ENCODE measurements at places on chromosomes 13 and 19.

DNA sequence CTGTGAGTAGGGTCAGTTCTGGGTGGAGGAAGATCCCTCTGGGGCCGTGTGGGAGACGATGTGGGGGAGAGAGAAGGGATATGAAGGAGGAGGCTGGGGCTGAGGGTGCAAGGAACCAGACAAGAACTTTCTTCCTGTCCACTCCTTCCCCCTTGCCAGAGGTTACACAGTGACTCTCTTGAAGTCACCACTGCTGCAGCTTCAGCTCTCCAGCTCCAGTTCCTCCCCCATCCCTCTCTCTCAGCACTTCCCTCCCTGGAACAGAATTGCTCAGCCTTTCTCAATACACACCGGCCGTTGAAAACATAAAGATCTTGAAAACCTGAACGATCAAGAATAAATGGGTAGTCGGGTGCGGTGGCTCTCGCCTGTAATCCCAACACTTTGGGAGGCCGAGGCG lies 5.1 kb downstream of the ZSWIM9 start:
- no peak for DNase-seq

- no peak for DNase-seq
Measured at GRCh38 chr13:29397265-29397664, 198.2 kb downstream of the SLC7A1 start.

GRCh38 chr19:42313840-42314755 lies 989 bp downstream of the TMEM145 start:
- no peak for DNase-seq

GRCh38 chr19:17762505-17763229 lies 11.4 kb downstream of the FCHO1 start:
- no peak for DNase-seq

DNA sequence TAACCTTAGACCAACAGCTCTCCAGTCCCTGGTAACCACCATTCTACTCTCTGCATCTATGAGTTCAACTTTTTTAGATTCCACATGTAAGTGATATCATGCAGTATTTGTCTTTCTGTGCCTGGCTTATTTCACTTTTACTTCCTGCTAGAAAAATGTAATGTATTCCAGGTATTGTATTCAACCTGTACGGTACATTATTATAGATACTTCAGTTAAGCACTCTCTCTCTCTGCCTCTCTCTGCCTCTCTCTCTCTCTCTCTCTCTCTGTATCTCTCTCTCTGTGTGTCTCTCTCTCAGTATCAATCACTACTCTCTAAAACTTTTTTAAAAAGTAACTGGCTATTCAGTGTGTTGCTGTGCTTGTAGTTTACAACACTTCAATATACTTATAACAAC lies 8.4 kb downstream of the DACH1 start:
- DNase-seq, result no peak

GRCh38 chr13:66534561-66534960 lies 695.6 kb downstream of the PCDH9 start:
- DNase-seq, result no peak

- DNase-seq, result peak; percentile 47
Measured at GRCh38 chr19:49335071-49335783, at the start of gene CD37. CD37 (plus strand) TSS chr19:49335406; CDS start chr19:49335541, 135 bp downstream.

DNA sequence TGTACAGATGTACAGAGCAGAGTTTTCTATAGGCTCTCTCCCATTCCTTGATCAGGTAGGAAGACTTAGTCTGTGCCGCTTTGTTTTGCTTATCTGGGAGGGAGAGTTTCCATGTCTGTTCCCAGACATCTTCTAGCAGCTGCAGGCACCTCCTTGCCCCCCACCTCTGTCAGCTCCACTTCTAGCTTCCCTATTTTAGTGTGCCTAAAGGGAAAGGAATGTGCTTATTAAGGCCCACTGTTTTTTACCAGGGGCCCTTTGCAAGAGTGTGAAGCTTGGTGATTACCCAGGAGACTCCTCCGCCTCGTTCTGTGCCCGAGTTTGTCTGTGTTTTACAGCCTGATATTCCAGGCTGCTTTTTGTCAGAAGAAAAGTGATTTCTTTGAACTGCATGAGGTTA lies 1984.4 kb downstream of the OLFM4 start:
- DNase-seq, result no peak

- DNase-seq, result no peak
Measured at GRCh38 chr19:18736415-18737336, 53.2 kb downstream of the CRTC1 start.

DNA sequence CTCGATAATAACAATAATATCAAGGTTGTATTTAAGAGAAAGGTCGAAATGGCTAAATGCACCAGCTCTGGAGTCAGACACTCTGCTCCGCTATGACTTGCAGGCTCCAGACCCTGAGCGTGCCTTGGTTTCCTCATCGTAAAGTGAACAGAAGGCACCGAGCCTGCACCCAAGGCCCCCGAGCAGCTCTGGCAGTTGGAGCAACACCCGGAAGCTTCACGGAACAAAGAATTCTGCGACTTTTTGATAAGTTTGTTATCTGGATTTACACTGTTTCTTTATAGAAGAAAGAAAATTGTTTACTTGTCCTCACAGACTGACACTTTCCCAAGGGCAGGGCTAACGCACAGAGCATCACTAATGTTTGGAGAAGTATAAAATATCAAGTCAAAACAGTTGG lies 4.4 kb downstream of the GRTP1 start:
- DNase-seq, result no peak

GRCh38 chr13:66076417-66076816 lies 1153.7 kb downstream of the PCDH9 start:
- no peak for DNase-seq

GRCh38 chr13:41962994-41963393 lies 2.1 kb upstream of the VWA8 start:
- DNase-seq, result no peak

DNA sequence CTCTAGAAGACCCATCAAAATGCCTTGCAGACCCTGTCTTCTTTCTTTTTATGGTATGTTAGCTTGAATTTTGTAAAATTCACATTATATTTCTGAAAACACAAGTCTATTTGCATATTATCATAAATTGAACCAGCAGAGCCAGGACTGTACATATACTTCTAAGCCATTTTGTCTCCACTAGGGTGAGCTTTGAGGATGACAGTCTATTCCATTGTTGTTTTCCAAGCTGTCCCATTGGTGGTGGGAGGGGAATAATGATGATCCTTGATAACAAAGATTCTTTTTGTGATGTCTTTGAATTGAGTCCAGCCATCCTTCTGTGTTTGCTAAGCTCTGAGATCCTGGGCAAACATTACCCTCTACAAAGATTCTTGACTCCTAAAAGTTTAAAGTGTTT lies 359.3 kb upstream of the PCDH20 start:
- no peak for DNase-seq

DNA sequence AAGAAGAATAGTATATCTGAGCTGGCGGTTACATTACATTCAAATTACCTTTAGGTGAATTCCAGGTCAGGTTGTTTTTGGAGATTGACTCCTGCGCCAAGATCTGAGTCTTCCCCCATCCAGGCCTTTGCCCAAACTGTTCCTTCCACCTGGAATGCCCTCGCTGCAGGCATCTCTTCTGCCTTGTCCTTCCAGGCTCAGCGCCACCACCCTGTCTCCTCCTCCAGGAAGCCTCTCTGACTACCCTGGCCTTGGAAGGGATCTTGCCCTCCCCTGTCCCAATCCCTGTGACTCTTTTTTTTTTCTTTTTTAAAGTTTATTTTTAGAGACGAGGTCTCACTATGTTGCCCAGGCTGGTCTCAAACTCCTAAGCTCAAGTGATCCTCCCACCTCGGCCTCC lies 1.7 kb upstream of the HOMER3 start:
- DNase-seq, result no peak

DNA sequence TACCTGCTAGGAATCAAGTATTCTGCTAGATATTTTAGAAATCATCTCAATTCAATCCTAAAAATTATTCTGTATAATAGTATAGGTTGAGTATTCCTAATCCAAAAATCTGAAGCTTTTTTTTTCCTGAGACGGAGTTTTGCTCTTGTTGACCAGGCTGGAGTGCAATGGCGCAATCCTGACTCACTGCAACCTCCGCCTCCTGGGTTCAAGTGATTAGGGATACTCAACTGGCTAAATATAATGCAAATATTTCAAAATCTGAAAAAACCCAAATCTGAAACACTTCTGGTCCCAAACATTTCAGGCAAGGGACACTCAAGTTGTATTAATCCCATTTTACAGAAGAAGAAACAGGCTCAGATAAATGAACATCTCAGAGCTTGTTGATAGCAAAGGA lies 17.2 kb upstream of the USPL1 start:
- no peak for DNase-seq

GRCh38 chr19:6481541-6482342 lies at the start of gene DENND1C:
DENND1C (minus strand) TSS chr19:6481787; CDS start chr19:6481695, 92 bp downstream.
- peak; percentile 52 for DNase-seq

DNA sequence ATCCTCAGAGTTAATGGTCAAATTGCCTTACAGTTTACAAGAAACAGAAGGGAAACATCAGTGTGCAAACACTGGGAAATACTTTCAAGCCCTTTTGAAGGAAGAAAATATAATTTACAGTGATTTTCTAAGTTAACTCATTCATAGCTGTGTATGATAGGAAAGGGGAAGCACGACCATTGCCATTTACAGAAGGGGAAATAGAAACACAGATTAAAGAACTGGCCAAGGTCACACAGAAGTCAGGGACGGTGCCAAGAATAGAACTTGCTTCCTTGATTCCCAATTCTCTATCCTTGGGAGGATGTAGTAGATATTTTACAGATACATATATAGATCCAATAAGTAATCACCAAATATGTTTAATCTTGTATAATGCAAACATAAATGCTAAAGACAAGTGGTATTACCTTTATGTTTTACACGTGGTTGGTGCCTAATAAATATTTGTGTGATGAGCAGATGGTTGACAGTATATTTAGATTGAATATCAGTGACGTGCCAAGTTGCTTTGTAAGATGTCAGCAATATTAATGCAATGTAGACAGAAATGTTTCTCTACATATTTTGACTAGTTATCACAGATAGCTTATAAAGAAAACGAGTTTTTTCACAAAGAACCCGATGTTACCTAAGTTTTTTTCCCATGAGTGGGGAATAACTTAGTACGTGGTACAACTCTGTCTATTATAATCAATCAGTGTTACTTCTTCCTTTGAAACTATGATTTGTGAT lies 73.1 kb downstream of the FLT1 start:
- DNase-seq, result no peak

Data from activated T-cell treated with anti-CD3 and anti-CD28 coated beads for 4 hours (primary cell).